ENCODE measurements at places on chromosomes 4 and X. TPM values are rescaled to one million over a fixed set of nuclear protein-coding genes. Genes with fewer than 3 reads are reported as not detected.

GRCh38 chr4:156654410-156654809 is 317.2 kb downstream of the PDGFC start:
- no peak for DNase-seq

DNA sequence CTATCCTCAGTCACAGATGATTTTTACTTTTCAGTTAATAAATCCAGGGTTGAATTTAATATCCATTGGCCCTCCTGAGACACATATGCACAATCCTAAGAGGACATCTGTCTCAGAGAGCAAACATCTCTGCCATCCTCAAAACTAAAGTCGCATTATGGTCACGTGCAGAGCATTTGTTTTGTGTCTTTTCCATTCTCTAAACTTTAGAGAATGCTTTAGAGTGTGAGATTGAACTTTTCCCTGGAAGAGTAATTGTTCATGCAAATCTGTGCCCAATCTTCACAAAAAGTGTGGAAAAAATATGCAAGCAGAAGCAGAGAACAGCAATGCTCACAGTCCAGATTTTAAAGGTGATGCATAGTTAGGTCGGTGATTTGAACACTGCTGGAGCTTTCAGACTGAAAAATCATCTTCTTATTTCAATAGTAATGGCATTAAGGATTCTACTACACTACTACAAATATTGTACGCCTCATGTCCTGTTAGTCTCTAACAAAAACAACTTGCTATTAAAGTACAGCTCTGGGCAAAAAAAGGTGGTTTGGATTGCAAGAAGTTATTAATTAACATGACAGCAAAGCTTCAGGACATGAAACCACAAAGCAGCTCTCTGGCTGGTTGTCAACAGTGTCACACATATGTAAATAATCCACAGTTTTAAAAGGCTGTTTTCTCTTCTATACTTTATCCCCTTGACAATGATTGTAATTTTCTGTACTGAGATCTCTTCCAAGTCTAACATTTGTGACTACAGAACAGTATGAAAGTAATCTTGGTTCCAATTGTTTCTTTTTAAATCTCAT is 19.9 kb downstream of the DCHS2 start:
- no peak for DNase-seq

DNA sequence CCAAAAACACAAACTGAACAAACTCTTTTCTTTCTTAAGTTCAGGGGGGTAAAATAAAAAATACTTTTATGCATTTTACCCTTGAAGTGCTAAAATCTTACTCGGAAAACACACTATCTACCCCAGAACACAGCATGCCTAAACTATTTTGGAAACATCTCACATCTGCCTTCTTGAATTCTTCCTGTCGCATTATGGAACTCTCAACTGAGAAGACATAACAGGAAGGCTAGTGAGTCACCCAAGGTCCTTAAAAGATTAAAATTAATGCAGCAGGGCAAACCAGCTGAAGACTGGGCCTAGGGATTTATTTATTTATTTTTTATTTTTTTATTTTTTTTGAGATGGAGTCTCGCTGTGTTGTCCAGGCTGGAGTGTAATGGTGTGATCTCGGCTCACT is 208.2 kb downstream of the APBB2 start:
- no peak for DNase-seq

DNA sequence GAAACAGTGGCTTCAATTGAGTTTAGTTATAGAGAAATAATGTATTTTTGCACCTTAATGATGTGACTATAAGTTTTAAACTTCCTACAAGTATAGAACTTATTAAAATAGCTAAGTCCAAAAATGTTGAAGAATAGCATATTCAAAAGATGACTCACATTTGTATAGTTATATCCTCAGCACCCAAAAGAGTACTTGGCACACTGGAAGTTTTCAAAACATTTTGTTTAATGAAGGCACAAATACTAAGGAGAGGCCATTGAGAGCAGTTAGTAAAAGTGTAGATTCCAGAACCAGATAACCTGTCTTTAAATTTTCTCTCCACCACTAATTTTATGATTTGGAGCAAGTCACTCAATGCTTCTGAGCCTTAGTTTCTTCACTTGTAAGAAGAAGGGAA is 226.9 kb upstream of the MID1 start:
- DNase-seq = no peak

DNA sequence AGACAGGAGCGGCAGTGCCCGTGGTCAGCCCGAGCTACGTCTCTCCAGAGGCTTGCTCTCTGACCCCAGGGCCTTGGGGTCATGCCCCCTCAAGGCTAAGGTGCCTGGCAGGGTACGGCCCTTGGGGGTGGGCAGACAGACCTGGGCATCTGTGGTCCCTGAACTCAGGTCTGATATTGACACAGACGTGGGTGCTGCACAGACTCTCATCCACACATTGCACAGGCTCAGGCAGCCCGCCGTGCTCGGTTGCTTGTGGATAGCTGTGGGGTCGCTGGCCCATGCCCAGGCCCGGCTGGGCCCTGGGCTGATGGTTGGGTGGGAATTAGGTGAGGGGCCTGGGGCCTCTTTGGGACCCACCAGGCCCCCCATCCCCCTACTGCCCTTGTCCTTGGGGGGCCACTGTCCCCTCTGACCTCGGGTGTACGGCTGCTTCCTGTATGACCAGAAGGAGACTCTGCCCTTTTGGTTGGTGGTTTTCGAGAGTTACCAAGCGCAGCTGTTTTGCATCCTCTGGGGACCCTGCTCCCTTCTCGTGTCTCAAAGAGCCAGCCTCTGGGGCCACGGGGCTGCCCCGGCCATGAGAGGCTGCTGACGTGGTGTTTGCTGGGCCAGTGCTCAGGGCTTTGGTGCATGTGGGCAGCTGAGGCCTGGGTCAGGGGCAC is 10.1 kb downstream of the FGFRL1 start:
- DNase-seq = no peak

DNA sequence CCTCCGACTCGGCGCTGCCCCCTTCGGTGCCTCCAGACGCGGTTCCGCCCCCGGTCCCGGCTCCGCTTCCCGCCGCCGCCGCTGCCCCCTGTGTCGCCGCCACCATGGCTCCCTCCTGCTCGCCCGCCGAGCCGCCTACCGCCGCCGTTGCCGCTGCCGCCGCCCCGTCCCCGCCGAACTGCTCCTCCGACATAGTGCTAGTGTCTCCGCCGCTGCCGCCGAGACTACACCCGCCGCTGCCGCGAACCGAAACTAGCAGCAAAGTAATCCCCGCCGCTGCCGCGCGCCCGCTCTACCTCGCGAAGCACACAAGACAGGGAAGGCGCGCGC is 340 bp downstream of the HNRNPD start:
- DNase-seq = no peak

DNA sequence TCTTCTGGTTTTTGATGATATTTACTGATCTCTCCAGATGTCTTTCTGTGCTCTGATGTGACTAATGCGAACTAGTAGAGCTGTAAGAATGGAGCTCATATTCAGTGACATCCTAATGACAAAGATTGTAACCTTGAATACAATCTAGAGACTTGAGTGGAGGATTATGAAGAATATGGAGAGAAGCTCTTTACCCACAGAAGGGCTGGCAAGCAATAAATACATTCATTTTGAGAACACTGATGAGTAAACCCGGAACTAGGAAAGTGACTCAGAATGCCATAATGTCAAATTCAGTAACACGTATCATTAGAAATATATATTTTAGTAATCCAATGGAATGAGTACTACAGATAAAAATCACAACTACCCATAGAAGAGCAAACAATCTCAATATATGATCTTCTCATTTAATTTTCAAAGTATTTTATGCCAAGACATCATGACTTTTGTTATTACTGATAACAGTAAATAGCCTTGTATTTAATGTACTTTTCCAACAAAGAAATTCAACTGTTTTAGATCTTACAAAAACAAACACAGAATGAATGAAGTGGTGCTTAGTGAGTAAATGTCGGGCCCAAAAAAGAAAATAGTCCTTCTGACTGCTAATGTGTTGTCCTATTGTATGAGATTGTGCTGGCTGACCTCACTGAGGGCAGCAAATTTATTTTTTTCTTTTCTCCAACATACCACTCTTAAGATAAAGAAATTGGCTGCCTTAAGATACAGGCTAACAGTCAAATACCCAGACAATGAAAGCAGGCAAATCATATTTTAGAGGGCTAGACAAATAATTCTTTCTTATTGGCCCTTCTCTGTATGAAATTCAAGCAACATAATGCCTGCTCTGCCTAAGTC is 49.2 kb upstream of the HDAC8 start:
- DNase-seq = peak; percentile 51

DNA sequence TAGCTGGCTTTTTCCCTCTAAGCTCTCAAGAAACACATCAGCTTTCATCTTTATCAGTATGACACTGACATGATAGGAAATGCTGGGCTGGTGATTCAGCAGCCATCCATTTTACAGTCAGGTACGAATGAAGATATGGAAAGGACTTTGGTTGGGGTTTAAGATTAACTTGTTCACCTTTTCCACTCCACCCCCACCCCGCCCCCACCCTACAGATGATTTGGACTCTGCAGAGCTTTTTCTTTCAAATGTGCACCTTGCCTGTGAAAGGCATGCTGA is 132.6 kb downstream of the AKAP4 start:
- DNase-seq = no peak

DNA sequence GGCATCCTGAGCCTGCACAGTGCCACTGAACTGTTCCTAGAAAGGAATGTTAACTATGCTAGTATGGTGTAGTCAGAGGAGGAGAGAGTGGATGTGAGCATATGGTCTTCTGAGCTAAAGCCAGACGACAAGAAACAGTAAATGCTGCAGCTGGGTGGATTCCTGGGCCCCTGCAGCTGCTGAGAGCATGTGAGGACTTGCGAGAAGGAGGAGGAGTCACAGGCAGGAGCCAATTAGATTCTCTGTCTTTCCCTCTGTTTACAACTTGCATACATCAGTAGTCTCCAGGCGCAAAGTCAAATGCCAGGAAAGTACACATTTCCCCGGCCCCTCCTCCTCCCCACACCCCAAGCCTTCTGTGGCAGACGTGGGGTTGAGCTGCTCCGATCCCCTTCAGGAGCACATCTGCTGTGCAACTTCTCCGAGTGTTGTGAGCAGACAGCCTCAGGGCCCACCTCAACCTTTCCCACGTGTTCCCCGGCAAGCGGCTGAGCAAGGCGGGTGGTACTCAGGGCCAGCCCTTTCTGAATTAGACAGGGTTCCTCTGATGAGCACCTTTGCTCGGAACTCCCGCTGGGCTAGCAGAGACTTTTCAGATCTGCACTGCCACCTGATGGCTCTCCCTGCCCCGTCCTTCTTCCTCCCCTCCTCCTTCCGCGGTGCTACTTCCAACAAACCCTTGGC is 108.7 kb upstream of the ATP6AP2 start:
- DNase-seq = peak; percentile 68

DNA sequence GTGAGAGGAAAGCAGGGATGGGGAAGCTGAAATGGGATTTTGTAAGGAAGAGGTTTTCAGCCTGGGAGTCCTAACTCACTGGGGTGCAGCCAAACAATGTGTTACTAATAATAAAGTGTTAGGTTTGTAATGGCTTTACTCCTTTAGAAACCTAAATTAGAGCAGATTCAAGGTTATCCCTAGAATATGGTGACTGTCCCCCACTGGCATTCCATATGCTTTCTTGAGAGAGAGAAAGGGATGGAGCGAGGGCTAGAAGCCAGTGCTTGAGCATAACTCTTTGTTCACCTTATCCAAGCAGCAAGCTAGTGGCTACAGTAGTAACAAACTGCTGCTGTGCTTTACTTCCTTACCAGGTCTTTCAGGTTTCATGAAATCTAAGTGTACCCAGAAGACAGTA is 249.1 kb upstream of the PGRMC2 start:
- no peak for DNase-seq

GRCh38 chrX:39335513-39336235 is 534.4 kb downstream of the MID1IP1 start:
- no peak for DNase-seq

GRCh38 chr4:169205744-169206080 is 65.0 kb downstream of the SH3RF1 start:
- DNase-seq = no peak

DNA sequence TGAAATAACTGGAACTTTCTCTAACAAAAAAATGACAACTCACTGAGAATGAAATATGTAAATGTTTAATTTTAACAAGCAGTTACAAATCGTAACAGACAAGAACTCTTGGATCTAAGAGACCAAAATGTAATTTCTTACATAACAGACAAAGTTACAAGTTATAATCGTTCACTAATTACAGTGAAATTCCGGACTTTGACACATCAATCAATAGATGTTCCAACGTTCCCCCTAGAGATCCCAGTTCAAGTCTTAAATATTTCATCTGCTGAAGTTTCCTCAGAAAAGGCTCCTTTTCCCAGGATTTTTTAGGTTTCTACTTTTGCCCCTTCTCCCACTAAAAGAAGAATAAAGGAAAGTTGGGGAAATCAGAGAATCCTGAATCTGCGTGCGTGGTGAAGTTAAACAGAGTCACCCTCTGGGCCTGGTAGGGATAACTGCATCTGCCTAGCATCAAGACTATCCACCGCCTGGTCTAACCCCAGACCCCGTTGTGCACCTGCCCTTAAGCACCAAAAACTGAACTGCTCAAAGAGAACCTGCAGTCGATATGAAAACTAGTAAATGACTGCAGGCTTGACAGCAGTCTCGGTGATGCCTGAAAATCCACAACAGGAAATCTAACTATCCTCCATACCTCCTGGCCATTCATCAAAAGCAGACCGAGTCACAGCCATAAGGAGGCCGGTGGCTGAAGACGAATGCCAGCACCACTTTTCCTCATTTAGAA is 2.3 kb downstream of the IRF2 start:
- DNase-seq = peak; percentile 76

GRCh38 chr4:95105112-95105511 is 347.4 kb downstream of the BMPR1B start:
- no peak for DNase-seq

DNA sequence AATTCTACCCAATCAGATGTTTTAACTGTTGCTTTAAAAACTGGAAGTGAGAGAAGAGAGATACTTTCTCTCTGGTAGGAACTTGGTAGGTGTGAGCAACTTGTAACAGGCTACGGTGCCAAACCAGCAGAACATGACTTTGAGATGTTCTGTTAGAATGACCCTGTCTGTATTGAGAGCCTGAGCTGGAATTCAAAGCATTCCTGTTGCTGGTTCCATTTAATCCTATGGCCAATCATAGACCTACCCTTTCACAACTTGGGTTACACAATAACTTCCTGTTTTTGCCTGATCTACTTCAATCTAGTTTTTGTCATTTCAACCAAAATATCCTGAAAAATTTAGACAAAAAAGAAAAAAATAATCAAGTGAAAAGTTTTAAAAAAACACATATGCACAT is 1.7 kb upstream of the PRRG1 start:
- no peak for DNase-seq

DNA sequence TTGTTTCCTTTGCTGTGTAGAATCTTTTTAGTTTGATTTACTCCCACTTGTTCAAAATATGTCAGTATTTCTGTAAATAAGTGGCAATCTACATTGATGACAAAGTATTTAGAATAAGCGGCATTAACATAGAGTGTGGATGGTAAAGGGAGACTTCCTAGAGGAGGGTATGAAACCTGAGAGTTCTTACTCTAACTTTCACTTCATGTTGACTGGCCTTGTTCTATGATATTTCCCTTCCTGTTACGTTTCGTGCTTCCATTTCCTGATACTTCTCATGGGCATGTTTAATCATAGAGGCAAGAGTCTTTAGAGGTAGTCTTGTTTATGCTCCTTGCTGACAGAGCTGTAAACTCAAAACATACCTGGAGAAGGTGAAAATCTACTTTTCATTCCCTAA is 408.9 kb downstream of the GLUD2 start:
- no peak for DNase-seq

The CT45A5 gene
- not detected for total RNA-seq

The SMR3A gene
- not detected for total RNA-seq

The ZCCHC13 gene
- total RNA-seq = not detected

The SPIN3 gene
- total RNA-seq = 9.5 TPM

The DDX53 gene
- total RNA-seq = not detected

The ALG13 gene
- total RNA-seq = 49.5 TPM

The TMPRSS11B gene
- not detected for total RNA-seq

The MORC4 gene
- 7.8 TPM for total RNA-seq

The SLC9B1 gene
- total RNA-seq = 0.47 TPM

The DIAPH2 gene
- total RNA-seq = 12.7 TPM
